ENCODE measurements at places on chromosomes 11 and 22.
A peak's percentile ranks its signal among the peaks of the same experiment; 100 is the strongest.

DNA sequence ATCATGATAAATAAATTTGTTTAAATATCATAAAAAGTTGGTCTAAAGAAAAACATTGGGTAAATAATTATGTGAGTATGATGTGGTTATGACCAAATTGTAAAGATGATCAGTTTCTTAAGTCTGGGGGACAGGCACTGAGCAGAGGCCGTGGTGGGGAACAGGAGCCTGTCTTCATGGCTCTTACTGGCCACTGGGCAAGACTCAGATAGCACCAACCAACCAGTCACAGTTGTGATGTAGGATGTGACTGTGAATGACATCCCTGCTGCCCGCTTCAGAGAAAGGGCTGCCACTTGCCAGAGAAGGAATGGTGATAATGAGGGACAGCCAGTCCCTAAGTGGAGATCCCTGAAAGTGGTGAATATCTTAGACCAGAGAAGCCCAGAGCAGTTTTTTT, 7.0 kb downstream of the PTPRJ start:
- DNase-seq: no peak

DNA sequence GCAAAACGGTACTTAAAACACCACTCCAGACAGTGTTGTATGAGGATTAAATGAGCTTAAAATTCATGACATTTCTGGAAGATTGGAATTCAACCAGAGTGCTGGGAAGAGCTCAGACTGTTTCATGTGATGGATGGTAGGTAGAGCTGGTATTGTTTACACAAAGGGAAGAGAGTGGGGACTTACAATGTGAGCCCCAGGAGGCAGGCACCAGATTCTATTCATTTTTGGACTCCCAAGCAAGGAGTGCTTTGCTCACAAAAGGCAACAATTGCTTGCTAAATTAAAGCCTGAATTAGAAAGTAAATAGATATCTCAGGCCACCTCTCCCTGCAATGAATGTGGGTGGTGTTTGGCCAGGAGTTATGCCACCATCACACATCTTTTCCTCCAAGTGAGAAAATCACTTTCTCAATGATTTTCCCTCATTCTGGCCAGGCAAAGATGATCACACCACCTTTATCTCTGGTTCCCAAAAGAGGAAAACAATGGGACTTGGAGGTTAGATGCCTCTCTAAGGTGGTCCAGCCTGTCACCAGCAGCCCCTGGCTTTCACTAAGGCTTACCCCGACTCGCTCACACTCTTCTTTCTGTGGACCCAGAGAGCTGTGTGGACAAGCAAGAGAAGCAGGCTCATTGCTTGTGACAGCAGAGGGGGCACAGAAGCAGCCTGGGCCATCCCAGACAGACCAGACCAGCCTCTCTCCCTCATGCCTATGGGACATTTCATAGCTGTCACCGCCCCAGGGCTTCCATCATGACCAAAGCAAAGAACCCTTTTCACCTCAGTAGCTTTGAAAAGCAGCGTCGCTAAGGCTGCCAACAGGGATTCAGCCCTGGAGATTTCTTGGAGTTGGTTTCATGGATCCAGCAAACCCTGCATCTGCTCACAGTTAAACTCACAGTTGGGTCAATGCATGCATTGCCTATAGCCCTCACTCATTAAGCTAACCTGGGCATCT, 63.5 kb upstream of the DRD2 start:
- no peak for DNase-seq

DNA sequence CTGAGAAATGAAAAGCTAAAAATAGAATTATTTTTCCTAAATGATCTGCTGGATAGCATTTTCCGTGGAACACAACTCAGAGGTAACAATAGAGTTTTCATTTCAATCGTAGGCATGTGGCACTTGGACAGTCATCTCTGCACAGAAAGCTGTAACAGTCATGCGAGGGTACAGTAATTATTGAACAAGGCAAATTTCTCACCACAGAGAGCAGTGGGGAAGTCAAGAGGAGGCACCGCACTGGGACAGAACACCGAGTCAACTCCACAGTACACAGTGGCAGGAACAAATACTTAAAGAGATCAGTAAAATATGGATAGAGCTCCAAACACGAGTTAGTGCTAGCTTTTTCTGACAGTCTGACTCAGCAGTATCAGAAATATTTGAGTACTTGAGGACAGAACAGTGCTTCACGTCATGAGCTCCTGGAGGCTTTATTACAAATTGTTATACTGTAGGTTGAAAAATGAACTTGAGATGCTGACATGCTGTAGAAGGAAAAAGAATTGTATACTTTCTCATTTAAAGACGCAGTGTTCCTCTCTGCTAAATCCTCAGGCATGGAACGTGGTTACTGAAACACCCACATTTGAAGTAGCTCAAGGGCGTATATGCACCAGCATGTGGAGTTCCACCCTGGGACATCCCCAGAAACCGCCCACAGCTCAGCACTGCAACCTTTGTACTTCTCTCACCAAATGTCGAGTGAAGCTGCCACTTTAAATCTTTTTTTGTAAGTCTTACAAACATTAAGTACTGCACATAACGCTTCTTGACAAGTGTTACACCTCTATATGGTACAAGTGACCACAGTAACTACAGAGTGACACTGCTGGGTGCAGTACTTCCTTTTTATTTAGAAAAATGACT, 27.4 kb upstream of the YPEL1 start:
- DNase-seq: no peak

DNA sequence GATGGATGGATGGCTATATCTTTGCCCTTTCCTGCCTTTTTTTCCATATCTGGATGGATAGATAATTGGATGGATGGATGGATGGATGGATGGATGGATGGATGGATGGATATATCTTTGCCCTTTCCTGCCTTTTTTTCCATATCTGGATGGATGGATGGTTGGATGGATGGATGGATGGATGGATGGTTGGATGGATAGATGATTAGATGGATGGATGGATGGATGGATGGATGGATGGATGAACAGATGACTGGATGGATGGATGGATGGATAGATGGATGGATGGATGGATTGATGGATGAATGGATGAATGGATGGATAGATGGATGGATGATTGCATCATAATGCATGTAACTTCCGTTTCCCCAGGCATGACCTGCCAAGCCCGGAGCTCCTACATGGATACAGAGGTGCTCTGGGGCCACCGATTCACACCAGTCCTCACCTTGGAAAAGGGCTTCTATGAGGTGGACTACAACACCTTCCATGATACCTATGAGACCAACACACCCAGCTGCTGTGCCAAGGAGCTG, 24.9 kb downstream of the KCNJ5 start:
- no peak for DNase-seq

DNA sequence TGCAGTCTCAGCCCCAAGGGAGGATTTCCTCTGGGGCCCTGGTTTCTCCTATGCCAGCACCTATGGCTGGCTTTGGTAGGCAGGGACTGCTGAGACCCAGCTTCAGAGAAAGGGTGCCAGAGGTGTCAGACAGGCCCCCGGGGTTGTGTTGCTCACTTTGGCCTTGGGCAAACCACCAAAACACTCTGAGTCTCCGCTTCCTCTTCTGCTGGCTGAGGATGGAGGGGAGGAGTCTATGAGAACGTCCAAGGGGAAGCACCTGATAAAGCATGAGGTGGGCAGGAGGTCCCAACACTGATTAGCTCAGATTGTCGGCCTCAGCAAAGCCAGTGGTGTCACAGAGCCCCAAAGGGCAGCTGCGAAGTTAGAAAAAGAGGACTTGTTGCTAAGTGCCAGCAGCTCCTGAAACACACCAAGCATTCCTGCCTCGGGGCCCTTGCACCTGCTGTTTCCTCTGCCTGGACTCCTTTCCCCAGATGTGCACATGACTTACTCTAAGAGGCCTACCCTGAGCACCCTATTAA, 10.5 kb downstream of the SMTNL1 start:
- DNase-seq: no peak

- DNase-seq: peak; percentile 11
Measured at GRCh38 chr11:115974703-115975102, 470.5 kb upstream of the CADM1 start.

- DNase-seq: no peak
Measured at GRCh38 chr11:97247601-97248000, 857.8 kb downstream of the JRKL start.

DNA sequence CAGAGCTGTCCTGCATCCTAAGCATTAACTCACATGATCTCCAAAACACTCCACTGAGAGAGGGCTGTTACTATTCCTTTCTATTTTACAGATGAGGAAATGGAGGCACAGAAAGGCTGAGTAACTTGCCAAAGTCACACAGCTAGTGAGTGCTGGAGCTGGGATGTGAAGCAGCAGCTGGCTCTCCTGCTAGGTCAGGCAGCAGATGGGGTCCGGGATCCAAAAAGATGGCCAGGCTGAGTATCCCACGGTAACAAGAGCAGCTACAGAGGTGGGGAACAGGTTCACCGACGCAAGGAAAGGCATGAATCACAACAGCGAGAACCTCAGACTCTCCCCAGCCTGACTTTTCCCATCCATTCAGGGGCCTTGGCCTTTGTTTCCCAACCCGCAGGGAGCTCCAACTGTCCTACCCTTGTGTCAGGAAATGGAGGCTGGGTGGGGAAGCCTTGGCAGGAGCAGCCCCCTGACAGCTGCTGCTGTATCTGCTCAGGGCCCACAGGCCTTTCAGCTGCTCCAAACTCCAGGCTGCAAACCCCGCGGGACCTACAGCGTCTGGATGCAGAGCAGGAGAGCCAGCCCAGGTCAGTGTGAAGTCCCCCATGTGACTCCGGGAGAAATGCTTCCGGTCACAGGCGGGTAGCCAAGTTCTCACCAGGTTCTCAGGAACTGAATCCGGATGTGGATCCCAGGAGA, 29.5 kb downstream of the DKK3 start:
- no peak for DNase-seq

DNA sequence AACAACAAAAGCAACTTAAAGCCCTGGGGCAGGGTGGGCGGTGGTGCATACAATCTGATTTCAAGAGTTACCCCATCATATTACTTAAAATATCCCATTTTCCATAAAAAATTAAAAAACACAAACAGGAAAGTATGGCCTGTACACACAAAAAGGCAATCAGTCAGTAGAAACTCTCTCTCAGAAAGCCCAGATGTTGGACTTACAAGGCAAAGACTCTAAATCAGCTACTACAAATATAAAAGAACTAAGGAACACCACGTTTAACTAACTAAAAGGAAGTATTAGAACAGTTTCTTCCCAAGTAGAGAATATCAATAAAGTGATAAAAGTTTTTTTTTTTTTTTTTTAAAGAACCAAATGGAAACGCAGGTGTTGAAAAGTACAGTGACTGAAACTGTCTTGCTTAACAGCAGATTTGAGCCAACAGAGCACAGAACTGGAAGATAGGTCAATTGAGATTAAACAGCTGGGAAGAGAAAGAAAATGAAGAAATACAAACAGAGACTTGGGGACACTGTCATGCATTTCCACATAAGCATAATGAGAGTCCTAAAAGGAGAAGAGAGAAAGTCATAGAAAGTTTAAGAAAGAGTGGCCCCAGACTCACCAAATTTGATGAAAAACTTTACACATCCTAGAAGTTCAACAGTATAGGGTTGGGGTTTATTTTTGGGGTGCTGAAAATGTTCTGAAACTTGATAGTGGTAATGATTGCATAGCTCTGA, 8.6 kb downstream of the SC5D start:
- no peak for DNase-seq

DNA sequence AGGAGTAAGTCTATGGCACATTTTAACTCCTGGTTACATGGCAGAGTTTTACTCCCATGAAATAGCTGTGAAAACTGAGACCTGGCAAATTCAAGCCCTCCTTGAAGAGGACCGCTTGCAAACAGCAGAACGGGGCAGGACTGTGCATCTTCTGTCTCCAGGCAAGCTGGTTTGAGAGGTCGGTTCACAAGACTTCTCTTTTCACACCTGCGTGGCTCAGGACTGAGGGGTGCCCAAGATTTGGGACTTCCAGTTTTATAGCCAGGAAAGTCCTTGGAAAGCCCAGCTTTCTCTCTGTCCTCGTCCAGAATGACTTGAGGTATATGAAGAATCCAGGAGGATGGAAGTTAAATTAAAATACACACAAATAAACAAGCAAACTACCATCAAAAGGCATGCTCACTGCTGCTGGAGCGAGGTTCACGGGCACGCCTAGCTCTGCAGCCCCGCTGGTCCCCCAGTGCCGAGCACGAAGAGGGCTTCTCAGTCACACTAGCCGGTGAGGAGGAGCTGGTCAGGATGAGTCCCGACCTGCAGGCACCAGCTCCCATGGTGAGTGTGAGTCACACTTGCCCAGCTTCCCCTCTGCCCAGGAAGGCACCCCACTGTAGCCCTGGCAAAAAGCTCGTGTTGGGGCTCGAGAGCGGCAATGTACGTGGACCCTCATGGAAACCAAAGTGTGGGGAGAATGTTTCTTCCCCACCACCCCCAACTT, 1382.4 kb downstream of the BRD1 start:
- no peak for DNase-seq

DNA sequence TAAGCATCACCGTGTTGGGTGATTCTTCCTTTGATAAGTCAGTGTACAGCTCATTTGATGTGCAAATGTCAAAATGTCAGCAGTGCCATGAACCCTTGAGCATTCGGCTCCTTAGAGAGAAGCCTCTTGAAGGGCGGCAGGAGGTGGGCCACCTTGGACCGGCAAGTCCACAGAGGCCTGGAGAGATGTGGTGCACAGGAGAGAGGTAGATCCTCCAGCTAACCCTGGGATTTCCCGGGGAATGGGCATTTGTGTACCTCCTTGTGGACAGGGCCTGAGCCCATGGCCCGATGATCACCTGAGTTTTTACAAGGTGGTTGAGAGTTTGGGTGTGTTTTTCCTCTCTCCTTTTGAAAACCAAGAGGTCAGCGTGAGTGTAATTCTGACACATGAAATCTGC, 133.2 kb upstream of the RCN1 start:
- DNase-seq: no peak

DNA sequence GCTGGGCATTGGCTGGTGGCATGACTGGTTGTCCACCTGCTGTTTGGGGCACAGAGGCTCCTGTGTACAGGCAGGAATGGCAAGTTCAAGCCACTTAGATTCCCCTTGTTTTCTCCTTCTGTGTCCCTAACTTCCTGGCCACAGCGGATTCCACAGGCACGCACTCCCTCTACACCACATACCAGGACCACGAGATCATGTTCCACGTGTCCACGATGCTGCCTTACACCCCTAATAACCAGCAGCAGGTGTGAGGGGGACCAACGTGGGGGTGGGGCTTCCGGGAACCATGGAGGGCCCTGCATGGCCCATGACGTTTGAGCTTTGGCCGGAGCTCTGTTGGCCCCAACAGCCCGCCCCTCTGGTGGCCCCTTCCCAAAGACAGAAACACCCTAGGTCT, 7.8 kb downstream of the SIPA1 start:
- DNase-seq: no peak

DNA sequence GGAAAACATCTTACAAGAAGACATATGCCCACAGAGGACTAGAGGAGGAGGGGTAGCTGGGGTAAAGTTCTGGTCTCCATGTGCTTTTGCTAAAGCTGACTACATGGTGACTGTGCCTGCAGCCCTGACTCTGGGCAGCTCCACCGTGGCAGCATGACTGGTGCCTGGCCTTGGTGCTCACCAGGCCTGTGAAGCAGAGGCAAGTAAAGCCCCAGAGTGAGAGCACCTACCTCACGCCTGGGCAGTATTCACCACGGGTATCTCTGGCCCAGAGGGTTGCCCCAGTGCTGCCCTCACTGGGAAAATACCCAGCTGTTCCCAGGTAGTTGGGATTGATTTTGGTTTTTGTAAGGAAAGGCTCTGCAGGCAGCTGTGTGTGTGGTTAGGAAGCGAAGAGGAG, 78.3 kb downstream of the CTTN start:
- DNase-seq: no peak

- DNase-seq: no peak
Measured at GRCh38 chr22:47394504-47395440, 632.3 kb downstream of the TBC1D22A start.

GRCh38 chr22:49305214-49305965, 522.3 kb downstream of the BRD1 start:
- peak; percentile 44 for DNase-seq

GRCh38 chr11:6303661-6304060, 16.6 kb downstream of the CAVIN3 start:
- DNase-seq: peak; percentile 83

GRCh38 chr11:79413268-79413667, 27.6 kb downstream of the TENM4 start:
- no peak for DNase-seq
